ENCODE measurements at places on chromosomes 1 and 21.
A peak's percentile ranks its signal among the peaks of the same experiment; 100 is the strongest.

GRCh38 chr1:217333939-217334338 is 297.0 kb downstream of the GPATCH2 start:
- DNase-seq: peak; percentile 55

GRCh38 chr1:54002544-54003248 is 15.3 kb downstream of the LDLRAD1 start:
- no peak for DNase-seq

GRCh38 chr21:25708467-25709065 is 26.1 kb downstream of the ATP5PF start:
- DNase-seq: peak; percentile 33

- DNase-seq: peak; percentile 26
Observed at GRCh38 chr1:17826165-17826488, 71.0 kb downstream of the ACTL8 start.

DNA sequence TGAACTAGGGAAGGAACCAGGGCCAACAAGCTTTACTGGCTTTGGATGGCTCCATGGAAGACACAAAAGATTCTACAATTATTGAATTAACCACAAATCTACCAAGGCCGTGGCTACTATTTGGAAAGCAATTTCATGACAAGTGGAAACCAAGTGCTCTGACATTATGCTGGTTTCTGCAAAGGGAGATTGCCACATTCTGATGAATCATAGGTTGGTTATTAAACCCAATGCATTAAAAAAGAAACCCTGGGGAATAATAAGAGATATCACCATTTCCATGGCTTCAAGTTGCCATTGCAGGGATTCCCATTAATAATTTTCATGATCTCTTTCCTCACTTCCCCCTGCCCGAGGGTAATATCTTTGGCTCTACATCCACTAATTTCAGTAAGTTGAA is 359.2 kb upstream of the NCAM2 start:
- DNase-seq: peak; percentile 3

- no peak for DNase-seq
Observed at GRCh38 chr21:44537930-44538911, 1.8 kb downstream of the KRTAP10-1 start.

DNA sequence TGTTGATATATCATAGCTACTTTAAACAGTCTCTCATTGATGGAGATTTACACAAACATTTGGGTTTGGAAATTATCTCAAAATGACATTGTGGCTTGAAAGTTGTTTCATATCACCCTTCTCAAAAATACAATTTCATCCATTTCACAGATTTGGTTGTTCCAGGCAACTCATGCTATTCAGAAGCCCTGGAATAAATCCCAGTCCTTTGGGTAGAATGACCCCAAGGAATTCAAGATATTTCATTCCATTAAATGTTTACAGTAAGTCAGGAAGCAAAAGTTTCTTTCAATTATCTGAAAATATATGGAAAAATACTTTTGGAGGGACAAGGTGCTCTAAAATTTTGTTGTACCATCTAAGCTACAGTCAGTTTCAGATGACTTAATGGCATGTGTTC is 27.1 kb downstream of the MPZL1 start:
- DNase-seq: no peak
